Memory B cell (primary cell): ENCODE measurements at places on chromosomes 4 and X.

DNA sequence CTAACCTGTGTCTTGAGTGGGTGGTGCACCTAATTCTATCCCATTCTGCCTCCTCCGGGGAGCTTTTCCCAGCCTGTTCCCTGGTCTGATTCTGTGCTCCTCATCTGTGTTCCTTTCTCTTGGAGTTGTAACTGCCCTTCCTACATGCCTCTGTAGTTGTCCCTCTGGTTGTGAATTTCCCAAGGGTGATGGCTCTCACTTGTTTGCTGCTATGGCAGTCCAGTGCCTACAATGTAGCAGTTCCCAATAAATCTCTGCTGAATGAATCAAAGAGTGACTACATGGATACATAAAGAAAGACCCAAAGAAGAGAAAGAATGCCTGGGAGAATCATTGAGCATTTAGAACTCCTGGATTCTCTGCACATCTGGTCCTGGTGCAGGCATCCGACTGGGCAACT, 141.6 kb downstream of the HS3ST1 start:
- DNase-seq = no peak

DNA sequence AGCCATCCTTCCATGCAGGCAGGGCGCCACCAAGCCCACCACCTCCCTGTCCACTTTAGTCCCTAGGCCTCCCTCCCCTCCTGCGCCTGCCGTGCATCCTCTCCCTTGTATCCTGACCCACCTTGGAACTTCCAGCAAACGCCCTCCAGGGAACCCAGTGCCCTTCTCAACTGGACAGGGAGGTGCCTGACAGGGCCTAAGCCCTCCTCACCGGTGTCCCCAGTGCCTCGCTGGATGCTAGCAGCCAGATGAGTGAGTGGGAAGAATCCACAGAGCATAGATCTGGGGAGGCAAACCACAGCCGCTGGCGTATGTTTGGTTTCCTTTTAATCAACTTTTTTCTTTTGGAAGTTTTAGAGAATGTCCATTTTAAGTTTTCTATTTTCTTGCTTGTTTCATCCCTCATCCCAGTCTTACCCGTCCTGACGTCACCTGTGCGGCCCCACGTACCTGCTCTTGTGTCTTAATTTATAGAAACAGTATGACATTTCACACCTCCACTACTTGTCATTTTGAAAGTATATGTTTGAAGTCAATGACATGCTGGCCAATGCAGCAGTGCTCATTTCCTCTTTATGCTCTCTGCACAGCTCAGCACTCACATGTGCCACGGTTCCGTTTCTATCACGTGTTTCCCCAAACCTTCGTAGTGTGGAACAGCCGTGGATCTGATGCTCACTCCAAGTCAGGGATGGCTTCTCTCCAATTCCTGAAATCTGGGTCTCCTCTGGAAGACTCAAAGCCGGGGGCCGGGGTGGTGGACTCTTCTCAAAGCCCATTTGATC, 3.4 kb upstream of the HMX1 start:
- no peak for DNase-seq

DNA sequence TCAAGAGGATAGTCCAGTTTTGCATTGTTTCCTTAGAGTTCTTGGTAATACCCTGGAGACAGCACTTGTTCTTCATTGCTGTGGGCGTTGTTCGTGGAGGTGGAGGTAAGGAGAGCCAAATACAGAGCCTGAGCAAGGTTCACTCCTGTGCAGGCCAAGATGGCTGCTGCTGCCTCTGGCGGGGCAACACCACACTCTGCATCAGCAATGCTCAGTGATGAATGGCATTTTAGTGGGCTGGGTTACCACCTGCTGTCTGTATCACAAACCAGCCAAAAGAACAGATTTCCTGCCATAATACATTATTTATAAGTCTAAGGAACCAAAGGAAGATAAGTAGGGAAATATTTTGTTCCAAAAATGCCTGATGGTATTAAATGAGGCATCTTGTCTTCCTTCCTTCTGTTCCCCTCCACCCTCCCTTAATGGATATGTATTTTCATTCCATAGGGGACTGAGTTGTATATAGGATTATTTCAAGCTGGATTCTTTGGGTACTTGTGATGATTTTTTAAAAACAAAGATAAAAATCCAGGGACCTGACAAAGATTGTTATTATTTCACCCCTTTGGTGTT, 61.6 kb upstream of the LIMCH1 start:
- DNase-seq = no peak

- DNase-seq = no peak
Observed at GRCh38 chrX:45842207-45842925, 641.7 kb upstream of the DIPK2B start.

- no peak for DNase-seq
Observed at GRCh38 chr4:150493851-150494250, 88.1 kb upstream of the MAB21L2 start.

DNA sequence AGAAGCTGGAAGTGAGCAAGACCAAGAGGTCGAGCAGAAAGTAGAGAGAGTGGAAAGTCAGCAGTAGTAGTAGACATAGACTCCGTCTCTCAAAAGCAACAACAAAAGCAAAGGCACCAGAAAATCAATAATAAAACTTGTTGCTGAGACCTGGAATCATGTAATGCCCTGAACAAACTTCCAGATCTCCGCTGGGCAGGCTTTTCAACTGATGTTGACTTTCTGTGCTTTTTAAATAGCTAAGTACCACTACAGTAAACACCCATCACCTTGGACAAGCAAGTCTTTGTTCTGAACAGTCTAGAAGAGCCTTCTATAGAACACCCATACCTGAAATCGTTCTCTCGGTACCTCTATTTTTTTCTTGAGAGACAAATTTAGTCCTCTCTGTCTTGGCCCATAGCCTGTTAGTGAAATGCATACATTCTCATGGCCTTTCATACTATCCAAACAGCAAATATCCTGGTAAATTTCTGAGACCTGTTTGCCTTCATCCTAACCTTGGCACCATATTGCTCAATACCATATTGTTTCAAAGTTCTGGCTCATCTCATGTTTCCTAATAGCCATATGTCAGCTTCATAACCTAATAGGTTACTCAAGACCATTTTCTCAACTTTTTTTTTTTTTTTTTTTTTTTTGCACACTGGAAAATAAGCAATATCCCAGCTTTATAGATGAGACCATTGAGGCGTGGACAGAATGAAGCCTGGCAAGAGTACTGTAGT, 200.6 kb upstream of the RBPJ start:
- no peak for DNase-seq
